Amygdala (tissue), 56 donors: ENCODE measurements at places on chromosomes 4 and X.

DNA sequence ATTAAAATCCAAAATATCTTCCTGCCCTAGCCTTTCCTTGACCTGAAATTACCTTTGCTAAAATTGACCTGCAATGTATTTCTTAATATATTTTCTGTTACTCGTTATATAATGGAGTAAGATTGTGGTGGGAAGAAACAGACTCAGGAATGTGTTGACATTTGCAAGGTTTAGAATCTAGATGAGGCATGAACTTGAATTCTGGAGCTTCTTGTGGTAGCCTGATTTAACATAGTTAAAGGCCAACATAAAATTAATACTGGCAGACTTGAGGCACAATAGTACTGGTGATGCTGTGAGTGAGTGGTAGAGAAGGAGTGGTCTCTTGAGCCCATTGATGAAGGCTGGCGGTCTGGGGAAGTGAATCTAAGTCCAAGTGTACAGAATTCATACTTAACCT lies 197.9 kb upstream of the SPRY1 start:
- no peak for DNase-seq

- DNase-seq = no peak
Observed at GRCh38 chrX:72159769-72160168, 21.8 kb upstream of the PIN4 start.

DNA sequence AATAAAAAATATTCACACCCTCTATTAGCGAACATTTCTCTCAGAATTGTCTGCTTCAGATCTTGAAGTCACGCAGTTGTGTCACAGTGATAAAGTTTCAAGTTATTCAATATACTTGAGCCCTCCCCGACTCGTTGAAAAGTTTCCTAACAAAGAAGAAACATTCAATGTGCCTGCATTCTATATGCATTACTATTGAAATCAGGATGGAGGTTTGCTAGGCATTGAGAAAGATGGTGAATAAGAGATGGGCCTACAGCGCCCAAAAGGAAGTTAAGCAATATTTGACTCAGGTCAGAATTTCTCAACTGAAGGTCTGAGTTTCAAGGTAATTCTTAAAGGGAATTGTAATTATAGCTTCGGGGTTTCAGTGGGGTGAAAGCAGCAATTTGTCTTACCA lies 6.1 kb downstream of the TCEANC start:
- DNase-seq = no peak

DNA sequence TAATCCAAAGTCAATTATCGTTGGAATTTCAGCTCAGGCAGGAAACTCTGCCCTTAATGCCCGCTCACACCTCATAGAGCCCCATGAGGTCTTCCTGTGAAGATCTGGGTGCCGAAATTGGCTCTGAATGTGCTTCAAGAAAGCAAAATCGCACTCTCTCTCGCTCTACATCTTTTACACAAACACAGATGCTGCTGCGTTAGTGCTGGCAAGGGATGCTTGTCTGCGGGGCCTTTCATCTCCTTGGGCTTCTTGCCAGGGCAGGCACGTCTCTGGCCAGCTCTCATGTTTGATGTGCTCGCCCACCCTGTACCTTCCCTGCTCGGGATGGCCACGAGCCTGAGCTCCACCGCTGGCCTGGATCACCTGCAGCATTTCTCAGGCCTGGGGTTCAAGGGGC lies 66.5 kb downstream of the CLCN4 start:
- no peak for DNase-seq

DNA sequence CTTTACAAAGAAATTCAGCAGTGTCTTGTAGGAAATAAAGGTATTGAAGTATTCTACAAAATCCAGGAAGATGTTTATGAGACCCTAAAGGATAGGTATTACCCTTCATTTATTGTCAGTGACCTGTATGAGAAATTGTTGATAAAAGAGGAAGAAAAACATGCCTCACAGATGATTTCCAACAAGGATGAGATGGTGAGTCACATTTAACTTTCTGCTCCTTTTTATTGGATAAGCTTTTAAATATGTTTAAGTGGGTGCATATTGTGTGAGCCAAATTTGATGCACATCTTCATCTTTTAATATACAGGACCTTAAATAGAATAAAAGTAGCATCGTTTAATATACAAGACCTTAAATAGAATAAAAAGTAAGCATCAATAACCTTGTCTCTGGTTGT lies 72.1 kb downstream of the LRP2BP start:
- DNase-seq = no peak

GRCh38 chrX:134469486-134469885 lies 9.5 kb downstream of the HPRT1 start:
- DNase-seq = no peak

DNA sequence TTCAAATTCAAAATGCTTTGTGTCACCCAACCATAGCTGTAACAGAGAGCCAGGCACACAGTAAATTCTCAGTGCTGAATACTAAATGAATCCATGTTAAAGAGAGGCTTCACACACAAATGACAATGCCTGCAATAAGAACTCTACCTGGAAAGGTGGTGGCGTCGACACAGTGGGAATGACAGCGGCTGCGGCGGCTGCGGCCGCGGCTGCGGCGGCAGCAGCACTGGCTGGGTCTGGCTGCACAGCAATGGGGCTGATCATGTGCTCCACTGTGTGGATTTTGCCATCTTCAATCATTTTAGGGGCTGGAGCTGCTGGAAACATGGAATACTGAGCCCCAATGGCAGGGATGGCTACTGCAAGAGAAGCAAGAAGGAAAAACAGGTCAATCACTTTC lies 97.4 kb downstream of the CHRNA9 start:
- no peak for DNase-seq

- DNase-seq = no peak
Observed at GRCh38 chrX:16076834-16077233, 46.5 kb upstream of the GRPR start.

GRCh38 chr4:36165631-36166005 lies 78.7 kb downstream of the ARAP2 start:
- no peak for DNase-seq

DNA sequence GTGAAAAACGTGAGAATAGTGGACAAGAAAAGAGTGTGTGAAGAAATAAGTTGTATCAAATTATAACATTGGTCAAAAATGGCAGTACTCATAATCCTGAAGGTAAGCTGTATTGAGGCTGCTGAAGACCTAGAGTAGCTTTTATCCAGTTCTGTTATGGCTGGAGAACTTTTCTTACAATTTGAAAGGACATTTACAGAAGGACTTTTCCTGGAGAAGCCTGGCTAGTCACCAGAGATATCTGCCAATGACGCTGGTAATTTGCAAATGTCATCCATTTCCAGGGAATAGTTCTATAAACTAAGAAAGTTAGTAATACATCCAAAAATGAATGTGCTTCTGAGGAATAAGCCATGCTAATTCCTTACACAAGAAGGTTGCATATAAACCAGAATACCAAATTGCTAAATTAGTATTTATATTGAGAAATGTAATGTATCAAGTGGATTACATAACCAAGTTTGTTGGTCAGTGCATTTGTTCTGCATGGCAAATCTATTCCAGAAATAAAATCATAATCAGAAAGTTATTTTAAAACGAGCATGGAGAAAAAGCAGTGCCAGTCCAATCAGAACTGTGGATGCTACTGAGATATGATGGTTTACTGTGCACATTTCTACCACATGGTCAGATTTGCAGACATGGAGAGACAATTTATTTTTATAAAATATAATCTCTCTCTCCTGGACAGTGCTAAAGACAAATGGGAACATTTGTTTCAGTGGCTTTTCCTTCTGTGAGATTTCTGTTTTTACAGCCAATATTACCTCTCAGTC lies 743.7 kb upstream of the HS3ST1 start:
- no peak for DNase-seq

DNA sequence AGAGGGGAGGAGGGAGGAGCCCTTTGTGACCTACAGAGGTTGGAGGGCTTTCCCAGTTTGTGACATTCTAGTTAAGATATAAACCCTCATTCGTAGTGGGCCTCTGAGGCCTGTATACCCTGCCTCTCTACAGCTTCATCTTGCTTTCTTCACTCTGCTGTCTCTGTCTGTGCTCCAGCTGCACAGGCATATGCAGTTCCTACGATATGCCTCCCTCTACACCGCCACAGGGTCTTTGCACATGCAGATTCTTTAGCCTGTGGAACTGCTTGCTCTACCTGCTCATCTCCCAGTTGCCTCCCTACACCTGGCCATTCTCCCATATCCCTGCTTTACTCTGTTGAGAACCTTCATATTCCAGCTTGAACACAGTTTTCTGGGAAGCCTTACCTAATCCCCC lies 38.1 kb downstream of the SLIT2 start:
- no peak for DNase-seq

DNA sequence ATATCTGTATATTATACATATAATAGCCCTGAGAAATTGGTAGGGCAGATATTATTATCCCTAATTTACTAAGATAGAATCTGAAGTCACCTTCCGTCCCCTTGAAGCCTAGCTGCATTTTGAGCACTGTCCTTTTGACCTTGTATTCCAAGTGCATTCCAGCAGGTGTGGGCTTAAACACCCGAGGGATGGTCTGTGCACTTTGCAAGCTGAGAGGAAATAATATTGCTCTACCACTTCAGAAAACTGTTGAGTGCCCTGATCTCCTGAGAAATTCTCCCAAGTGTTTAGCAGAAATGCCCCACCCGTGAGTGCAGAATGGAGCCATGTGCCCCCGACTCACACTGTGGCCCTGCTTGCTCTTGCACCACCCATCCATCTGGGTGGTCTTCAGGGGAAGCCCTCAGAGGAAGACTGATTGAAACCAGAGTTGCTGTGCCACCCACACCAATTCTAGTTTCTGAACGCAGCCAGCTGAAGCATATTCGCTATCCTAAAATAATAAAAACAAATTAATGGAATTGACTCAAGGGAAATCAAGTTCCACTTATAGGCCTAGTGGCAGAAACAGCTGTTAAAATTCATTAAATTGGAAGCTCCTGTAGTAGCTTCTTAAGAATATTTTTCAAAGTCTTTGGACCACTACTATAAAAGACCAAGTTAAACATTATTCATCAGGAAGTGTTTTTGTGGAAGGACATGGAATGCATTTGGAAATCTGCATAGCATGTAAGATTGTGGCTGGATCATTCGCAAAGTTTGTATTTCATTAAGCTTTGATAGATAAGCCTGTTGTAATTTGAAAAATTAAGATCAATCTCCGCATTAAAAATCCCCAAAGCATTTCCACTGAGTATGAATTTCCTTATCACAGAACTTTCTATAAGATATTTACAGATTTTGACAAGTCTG lies 41.3 kb upstream of the PRKG2 start:
- DNase-seq = no peak

DNA sequence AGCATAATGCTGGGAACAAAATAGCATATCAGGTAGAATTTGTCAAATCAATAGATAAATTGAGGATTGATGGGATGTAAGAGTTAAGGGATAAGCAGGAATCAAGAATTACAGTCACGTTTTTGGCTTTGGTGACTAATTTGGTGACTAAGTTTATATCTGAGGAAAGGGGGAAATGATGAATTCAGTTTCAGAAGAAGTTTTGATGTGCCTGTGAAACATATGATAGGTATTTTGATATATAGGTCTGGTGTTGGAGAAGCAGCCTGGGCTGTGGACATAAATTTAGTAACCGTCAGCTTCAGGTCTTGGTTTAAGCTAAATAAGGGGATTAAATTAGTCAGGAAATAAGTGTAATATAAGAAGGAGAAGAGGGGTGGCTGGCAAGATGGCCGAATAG lies 79.0 kb upstream of the EDA2R start:
- no peak for DNase-seq

DNA sequence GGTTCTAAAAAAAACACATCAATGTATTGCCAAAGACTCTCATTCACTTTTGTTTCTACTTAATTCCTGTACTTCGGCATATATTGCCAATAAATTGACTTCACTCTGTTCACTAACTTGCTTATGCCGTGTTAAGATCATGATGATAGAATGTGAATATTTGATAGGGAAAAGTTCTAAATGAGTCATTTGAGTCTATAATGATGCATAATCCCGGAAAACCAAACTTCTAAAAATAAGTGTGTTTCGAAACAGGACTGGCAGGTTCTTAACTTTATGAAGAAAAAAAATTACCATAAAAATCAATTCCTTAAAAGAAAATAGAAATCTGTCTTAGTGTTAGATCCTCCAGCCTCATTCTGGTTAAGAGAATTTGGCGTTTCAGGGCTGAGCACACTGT lies 387.5 kb upstream of the FTHL17 start:
- DNase-seq = no peak

- no peak for DNase-seq
Observed at GRCh38 chrX:36019125-36019524, 99.6 kb downstream of the CFAP47 start.

- no peak for DNase-seq
Observed at GRCh38 chr4:157727163-157727562, 445.7 kb downstream of the GASK1B start.

GRCh38 chr4:184969610-184970009 lies 48.7 kb upstream of the HELT start:
- no peak for DNase-seq

DNA sequence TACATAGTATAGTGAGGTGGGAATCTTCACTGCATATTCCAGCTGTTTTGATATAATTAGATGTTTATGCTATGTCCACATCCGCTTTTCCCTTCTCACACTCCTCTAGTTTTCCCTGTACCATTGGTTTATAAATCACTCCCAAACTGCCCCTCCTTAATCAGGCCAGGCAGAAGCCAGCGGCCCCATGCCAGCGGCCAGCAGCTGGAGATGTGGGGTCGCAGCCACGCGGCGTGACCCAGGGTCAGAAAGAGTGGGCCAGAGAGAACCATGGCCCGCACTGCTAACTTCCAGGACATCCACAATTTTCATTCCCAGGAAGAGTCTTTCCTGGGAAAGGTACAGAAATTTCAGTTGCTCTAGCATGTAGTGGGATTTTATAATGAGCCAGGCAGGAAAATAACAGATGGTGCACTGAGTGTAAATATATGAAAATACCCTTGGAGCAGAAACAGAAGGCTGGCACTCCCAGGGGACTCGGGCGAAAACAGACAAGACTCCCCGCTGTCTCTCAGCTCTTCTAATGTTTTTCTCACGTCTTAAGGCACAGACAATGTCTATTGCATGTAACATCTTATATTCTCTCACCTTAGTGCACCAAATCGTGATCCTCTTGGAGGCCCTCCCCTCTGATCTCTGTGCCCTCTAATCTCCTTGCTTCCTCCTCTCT lies 145.9 kb upstream of the ZFP42 start:
- DNase-seq = no peak

DNA sequence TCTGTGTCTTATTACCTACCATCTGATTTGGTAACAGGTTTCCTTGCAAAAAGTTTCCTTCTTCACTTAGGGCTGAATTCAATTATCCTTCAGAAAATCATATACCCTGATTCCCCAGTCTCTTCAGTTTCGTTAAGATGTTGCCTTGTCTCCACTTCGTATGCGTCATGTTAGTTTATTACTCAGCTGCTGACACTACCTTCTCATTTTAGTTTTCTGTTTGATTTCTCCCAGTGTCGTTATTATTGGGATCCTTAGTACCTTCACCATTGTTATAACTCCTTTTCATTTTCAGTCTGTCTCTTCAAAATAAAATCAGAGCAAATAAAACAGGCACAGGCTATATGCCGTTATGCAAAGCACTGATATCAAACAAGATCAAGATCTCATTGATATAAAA lies 87.5 kb upstream of the RBPJ start:
- no peak for DNase-seq

- DNase-seq = no peak
Observed at GRCh38 chrX:134570899-134571298, 87.4 kb downstream of the PLAC1 start.
